ENCODE measurements at places on chromosomes 3 and 15.

GRCh38 chr15:35243758-35244157 is 158.7 kb upstream of the NANOGP8 start:
- no peak for DNase-seq

GRCh38 chr3:11784971-11785377 is 61.7 kb downstream of the TAMM41 start:
- DNase-seq = no peak

DNA sequence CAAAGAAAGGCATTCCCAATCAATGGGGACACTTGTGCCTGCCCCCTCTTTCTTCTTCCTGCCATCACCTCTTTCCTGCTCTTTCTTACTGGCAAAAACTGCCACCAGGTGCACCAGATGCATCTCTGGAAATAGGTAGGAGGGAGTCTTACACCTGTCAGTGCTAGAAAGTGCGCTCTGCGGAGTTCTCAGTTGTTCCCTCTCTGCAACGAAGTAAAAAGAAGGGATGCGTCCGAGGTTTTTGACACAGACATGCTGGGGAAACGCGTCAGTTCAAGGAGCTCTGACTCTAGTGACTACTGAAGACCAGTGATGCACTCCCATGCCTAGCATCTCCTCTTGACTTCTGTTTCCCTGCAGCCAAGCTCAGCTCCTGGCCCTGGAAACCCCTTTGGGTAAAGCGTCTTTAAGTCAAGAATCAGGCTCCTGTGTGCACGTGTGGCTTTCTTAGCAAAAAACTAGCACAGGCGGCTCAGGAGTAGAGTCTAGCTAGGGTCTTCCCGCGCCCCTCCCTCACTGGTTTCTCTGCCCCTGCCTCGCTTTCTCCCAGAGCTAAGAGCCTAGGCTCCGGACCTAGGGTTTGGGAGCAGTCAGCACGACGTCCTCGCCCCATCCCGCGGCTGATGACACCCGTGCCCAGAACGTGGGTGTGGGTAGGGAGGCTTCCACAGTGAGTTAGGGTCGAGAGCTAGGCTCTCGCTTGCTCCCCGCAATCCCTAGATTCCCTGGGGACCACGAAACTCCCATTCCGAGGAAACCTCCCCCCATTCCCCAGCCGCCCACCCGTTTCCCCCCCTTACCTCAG is 564 bp upstream of the GRM7 start:
- no peak for DNase-seq

- DNase-seq = no peak
These were observed 543.4 kb downstream of the GBE1 start for GRCh38 chr3:81218023-81218422.

- no peak for DNase-seq
These were observed 1.5 kb downstream of the ATG3 start for GRCh38 chr3:112560307-112560706.

DNA sequence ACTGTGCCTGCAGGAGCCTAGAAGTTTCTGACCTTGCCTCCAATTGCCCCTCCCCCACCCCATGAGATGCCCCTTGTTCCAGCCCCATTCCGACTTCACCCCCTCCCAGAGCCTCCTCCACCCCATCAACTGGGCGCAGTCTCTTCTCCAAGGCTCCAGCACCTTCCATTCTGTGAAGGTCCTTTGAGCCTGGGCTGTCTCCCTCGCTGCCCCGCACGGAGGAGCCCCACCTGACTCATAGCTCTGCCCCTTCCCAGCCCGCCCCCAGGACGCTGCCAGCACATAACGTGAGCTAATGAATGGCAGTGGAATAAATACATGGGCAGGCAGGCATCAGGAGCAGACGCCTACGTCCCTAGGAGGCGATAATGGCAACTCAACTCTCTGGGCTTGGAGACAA is 113.1 kb downstream of the NUP210 start:
- no peak for DNase-seq

GRCh38 chr15:78080088-78080460 is 2.6 kb upstream of the TBC1D2B start:
- DNase-seq = no peak

DNA sequence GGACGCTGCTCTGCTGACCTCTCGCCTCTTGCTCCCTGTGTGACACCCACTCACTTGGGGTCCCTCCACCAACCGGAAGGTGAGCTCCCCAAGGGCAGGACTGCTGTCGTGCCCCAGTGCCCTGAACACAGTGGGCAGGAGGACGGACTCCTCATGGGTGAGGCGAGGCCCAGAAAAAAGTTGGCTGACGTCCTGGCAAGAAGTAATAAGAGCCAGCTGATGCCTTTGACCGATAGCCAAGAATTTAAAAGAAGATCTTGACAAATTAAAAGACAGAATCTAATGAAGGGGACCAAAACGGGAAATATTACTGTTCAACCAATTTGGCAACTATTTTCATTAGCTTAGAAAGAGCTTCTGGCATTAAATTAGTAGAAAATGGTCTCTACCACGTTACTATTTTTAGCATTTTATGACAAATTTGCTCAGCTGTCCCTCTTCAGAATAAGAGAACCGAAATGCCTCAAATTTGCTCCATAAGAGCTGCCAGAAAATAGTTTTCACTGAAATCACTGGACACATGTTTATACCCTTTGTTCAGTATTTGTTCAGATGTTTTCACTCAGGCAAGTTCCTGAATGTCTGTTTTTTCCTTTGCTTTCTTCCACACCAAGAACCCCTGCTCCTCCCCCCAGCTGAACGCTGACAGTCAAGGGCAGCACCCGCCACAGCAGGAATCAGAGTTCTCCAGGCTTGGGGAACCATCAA is 60.5 kb downstream of the XXYLT1 start:
- DNase-seq = no peak

DNA sequence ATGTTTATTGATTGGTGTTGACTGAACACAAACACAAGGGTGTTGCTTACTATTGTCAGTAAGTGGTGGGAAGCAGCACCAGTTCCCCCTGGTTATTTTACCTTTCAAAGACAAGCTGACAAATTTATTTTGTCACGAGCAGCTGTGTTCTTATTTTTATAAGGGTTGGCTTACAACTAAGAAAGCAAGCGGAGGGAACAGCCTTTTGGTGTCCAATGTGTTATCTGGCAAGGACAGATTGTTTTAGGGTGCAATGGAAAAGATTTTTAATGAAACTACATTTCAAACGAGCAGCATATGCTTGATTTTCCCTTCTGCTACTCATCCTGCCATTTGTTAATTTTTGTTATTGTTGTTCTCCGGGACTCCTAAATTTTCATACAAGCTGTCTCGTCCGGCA is 920.6 kb upstream of the CFAP20DC start:
- no peak for DNase-seq

DNA sequence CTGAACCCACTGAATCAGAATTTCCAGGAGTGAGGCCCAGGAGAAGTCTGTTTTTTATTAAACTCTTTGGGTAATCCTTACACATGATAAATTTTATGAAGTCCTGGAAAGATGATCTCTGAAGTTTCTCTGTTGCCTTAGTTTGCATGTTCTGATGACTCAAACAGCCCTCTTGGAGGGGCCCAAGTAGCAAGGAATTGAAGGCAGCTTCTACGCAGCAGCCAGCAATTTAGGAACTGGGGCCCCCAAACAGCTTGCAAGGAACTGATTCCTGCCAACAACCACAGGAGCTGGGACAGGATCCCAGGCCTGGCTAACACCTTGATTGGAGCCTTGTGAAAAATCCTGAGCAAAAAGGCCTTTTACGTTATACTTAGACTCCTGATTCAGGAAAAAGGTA is 5.4 kb upstream of the ACP3 start:
- DNase-seq = no peak

- DNase-seq = no peak
These were observed 40.0 kb downstream of the TMEM45A start for GRCh38 chr3:100532411-100532810.
